Lower leg skin (tissue), 4 donors: ENCODE measurements at places on chromosomes 16 and 17.

DNA sequence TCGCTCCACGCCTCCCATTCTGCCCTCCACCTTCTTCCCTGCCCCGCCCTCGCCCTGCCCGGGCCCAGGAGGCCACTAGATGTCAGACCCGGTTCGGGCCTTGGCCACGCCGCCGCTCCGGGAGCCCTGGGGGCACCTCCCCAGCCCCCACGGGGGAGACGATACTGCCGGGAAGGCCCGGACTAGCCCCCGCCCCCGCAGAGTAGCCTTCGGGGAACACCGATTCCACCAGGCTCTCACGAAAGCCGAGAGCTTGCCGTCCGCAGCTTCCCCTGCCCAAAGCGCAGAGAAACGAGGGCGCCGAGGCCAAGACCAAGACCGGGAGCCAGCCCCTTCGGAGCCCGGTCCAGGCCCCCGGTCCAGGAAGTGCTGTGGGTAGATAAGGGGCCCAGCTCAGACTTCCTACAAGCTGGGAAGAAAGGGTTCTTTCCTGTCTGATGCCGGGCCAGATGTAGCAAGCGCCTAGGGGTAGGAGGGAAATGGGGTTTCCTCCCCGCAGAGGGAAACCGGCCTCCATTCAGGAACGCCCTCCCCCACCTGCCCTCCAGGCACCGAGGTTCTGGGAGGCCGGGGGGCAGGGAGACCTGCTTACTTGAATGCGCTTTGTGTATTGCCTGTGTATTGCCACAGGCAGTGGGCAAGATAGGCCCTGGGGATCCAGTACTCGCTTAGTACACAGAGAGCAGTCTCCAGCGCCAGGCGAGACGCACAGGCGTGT is 806 bp upstream of the CYB561 start:
- peak; percentile 63 for DNase-seq

DNA sequence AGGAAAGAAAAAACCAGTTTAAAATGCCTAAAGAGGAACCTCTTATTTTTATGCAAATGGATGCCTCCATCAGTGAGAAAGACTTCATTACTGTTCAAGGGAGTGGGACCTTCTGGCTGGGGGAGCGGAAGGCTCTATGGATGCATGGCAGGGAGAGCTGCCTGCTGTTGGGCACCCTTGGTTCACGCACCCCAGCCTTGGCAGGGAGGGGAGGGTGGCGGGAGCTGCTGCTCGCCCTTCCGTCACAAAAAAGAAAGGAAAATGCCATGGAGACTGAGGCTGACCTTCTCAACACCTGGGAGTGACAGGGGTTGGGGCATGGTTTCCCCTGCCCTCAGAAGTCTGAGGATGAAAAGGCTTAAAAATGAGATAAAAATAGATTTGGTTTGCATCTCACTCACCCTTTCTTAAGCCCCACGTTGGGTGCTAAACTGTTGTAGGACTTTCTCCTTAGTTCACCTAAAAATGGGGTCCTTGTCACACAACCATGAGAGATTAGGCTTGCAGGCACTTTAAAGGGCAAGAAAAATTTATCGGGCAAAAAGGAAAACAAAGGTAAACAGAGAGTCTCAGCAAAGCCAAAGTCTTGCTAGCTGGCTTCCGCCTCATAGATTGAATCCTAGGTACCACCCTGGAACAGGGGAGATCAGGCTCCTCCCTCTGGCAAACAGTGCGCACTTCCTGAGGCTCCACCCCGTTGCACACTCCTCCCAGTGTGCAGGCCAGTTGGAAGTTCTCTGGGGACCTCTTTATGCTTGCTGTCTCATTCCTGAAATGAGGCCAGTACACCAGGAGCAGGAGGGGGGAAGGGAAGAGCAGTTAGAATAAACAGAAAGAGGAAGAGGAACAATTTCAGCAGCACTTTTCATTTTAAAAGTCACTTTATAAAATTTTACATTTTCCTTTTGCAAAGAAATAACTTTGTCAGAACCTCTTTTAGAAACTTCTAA is 31.6 kb downstream of the PHKB start:
- peak; percentile 75 for DNase-seq

DNA sequence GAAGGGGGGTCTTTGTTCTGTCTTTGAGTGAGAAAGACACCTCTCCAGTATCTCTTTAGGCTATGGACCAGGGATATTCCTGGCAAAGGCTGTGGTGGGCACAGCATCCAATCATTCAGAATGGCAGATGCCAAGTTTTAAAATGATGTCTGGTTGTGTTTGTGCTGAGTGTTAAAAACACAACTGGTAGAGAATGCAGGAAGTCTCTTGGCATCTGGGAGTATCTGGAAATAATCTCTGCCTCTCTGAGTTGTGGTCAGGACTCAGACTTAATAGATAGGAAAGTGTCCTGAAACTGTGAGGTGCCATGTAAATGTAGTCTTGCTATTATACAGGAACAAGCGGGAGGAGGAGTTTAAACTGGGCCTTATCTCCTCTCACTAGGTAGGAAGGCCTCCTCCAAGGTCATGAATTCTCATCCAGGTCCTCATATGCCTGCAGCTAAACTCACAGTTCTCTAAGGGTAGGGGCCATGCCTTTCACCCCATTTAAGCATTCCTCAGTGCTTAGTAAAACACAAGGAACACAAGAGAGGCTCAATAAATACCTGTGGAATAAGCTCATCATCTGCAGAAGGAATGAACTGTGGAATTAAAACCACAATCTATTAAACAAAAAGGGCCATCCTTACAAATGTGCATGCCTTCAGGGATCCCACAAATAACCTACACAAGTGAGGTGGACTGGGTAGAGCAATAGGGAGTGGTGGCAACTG is 317.6 kb downstream of the CBLN1 start:
- DNase-seq, result no peak

DNA sequence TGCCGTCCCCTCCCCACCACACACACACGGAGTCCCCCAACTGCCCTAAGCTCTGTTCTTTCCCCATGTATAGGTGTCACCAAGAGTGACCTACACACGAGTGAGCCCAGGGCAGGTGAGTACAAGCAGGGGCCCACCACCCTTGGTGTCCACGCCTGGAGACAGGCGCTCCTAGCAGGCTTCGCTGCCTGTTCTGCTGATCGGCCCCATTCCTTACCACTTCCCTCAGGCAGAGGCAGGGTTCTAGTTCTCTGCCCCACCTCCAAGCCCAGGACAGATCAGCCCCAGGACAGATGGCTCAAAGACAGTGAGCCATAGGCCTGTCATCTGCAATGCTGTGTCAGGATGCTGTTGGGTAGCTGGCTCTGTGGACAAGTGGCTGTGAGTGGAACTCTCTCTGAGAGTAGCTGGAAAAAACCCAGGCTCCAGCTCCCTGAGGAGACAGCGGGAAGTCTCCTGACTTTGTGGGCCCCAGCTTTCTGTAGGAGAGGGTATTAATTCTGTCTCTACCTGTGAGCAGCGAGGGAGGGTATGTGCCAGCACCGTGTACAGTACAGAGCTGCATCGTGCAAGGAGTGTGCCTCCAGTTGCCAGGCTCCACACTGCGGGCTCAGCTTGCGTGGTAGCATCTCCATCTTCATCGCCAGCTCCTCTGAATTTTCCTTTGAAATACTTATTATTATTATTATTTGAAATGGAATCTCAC is 897 bp downstream of the TP53I13 start:
- peak; percentile 72 for DNase-seq

- DNase-seq, result no peak
Observed at GRCh38 chr17:57750895-57751294, 5.8 kb upstream of the CCDC182 start.

DNA sequence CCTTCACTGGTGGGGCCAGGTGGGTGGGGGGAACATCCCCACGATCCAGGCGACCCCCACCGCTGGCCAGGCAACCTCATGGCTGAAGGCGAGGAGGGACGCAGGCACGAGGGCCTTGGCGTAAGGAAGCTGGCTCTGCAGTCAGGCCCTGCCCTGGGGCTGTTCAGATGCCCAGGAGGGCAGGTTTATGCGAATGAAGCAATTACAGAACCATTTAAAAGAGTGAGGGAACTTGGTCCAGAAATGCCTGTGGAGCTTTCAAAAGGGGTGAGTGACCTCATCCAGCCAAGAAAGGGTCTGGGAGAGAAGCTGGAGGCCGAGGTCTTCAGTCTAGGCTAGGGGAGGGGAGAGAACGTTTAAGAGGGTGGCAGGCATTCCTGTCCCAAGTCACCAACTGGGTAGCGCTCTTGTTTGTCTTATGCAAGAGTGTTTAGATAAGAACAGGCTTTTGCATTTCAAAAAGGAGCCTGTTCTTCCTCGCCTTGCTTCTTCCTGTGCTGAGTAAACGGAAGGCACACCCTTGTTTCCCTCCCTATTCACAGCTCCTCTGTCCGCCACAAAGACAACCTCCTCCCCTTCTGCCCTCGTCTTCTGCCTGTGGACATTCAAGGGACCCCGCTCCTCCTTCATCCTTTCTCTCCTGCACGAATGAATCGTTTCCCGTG is 183.5 kb upstream of the SDK2 start:
- peak; percentile 59 for DNase-seq

DNA sequence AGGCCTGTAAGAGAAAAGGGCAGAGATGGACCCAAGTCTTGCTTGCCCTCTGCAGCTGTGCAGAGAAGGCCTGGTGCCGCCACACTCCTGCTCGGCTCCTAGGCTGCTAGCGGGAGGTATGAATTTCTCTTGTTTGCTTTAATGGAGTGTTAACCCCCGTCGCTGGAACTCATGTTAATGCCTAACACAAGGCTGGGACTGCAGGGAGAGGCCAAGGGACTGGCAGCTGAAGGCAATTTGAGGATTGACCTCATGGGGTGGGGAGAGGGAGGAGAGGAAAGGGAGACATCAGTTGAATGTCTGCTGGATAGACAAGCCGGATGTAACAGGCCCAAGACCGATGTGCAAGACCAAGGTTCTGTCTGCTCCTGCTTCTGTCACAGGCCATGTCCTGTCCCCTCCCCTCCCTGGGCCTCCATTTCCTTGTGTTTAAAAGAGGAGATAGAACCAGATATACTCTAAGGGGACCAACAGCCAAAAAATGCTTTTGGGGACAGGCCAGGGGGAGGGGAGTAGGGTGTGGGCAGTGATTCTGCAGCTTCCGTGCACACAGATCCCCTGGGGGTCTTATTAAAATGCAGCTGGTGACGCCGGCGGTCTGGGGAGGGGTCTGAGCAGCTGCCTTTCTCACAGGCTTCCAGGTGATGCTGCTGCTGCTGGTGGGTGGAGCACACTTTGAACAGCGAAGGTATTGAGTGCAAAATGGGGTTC is 46.7 kb upstream of the TBX2 start:
- DNase-seq, result no peak

DNA sequence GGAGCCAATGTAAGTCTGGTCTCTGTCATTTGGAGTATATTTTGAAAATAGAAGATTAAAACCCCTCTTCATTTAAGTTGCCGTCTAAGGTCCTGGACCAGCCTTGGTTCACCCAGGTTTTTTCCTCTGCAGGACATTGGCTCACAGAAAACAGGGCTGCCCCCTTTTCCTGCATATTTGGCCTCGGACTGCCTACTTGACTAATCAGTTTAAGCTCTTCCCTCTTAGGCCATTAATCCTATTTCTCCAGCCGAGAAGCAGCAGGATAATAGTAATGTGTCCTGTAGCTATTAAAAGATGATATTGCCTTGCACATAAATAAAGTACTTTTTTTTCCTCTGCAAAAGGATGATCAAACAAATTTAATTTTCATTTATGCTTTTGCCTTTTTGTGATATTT is 52.1 kb downstream of the PRKCA start:
- DNase-seq, result no peak

DNA sequence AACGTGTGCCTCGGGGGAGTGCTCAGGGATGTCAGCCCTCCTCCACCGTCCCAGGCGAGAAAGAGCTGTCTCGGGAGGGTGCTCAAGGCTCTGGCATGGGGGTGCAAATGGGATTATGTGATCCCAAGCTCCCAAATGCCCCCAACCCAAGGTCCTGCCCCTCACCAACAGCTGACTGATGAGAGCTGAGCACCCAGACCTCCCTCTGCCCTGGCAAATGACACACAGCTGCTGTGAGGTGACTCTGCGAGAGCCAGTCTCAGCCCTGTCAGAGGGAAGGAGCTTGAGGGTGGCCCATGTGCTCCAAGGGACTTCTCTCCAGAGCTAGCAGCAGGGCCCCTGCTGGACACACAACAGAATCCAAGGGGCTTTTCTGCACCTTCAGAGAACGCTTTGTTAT is 7.7 kb downstream of the CDH5 start:
- DNase-seq, result no peak

DNA sequence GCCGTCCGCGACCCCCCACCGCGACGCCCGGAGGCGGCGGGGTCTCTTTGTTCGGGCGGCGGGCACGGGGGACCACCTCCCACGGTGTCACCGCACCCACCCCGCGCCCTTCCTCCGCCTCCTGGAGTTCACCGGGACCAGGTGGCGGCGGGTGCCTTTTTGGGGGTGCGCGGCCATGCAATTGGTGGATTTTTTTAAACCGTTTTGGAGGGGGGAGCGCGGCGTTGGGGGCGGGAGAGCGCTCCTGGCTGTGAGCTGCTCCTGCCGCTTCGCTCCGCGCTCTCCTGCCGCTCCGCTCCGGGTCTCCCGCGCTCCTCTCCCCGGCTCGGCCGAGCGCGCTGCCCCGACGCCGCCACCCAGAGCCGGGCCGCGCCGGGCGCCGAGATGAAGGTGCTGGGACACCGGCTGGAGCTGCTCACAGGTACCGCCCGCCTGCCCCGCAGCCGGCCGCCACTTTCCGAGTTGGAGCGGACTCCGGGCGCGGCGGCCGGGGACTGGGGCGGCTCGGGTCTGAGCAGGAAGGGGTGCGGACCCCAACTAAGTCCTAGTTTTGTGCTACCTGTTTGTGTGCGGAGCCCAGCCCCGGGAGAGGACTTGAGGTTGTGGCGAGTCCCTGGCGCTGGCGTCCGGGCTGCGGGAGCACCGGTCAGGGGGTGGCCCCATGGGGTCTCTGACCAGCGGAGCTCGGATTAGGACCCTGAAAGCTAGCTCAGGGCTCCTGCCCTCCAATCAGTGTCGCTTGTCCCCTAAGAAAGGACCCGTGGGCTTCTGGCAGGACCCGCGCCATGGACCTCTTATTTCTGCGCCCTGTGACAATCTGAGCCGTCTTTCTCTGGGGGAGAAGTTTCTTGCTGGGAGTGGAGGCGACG is 35.7 kb upstream of the NDRG4 start:
- no peak for DNase-seq

DNA sequence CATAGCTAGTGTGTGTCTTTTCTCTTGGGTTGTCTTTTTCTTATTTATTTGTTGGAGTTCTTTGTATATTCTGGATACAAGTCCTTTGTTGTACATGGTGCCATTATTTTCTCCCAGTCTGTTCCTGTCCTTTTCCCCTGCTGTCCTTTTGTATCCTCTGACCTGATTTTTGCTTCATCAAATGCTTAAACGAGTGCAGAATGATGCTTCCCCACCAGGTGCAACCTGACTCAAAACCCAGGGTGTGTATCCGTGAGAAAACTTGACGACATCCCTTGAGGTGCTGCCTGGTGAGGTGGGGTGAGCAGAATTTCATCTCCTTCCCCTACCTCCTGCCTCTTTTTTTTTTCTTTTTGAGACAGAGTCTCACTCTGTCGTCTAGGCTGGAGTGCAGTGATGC is 88.6 kb downstream of the NTN1 start:
- no peak for DNase-seq

DNA sequence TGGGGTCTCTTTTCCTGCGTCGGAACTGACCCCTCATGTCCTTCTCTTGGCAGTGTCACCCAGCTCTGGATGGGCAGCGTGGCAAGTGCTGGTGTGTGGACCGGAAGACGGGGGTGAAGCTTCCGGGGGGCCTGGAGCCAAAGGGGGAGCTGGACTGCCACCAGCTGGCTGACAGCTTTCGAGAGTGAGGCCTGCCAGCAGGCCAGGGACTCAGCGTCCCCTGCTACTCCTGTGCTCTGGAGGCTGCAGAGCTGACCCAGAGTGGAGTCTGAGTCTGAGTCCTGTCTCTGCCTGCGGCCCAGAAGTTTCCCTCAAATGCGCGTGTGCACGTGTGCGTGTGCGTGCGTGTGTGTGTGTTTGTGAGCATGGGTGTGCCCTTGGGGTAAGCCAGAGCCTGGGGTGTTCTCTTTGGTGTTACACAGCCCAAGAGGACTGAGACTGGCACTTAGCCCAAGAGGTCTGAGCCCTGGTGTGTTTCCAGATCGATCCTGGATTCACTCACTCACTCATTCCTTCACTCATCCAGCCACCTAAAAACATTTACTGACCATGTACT is 13.2 kb downstream of the IGFBP4 start:
- DNase-seq, result no peak
